Kidney (tissue), 22 donors: ENCODE measurements at places on chromosomes 3 and 15. TPM values are rescaled to one million over a fixed set of nuclear protein-coding genes. Genes with fewer than 3 reads are reported as not detected.

Gene CX3CR1
- total RNA-seq, result 4.4 TPM

Gene CTDSPL
- 78.3 TPM for total RNA-seq

Gene KCNMB2
- 4.4 TPM for total RNA-seq

DNA sequence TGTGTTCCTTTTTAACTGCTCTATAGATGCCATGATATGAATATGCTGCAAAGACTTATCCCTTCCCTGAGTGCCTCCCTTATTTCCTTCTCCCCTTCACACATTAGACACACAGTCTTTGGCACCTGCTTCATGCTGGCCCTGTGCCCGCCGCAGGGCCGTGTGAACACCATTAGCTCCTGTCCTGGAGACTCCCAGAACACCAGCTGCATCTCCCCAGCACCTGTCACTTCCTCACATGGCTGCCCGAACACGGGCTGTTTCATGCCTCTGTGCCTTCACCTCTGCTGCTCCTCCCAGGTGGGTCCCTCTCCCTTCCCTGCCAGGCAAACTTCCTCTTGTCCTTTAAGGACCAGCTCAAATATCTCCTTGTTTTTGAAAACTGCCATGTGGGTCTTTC is 40.5 kb upstream of the SEC13 start:
- H3K36me3 ChIP-seq, result no peaks in the 10 kb centered on the region
- no peak overlapping the region for H3K4me3 ChIP-seq
- no peaks in the 10 kb centered on the region for H3K4me1 ChIP-seq
- H3K27me3 ChIP-seq, result no peaks in the 10 kb centered on the region

- no peak overlapping the region for H3K27ac ChIP-seq
- no peaks in the 10 kb centered on the region for H3K4me1 ChIP-seq
- DNase-seq, result no peak
- H3K36me3 ChIP-seq, result no peaks in the 10 kb centered on the region
Measured at GRCh38 chr3:109784852-109785631, 447.7 kb upstream of the DPPA4 start.

DNA sequence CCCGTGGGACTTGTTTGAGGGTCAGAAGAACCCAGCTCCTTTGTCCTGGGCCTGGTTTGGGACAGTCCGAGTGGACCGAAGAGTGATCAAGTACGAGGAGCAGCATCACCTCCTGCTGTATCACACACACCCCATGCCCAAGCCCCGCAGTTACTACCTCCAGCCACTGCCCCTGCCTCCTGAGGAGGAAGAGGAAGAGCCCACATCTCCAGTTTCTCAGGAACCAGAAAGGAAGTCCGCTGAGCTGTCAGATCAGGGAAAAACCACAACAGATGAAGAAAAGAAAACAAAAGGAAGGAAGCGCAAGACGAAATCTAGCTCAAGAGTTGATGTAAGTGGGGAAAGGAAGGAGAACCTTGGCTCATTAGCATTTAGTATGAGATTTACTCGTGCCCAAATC is 3.3 kb upstream of the P2RY12 start:
- H3K27me3 ChIP-seq, result no peaks in the 10 kb centered on the region
- H3K27ac ChIP-seq, result no peak overlapping the region

DNA sequence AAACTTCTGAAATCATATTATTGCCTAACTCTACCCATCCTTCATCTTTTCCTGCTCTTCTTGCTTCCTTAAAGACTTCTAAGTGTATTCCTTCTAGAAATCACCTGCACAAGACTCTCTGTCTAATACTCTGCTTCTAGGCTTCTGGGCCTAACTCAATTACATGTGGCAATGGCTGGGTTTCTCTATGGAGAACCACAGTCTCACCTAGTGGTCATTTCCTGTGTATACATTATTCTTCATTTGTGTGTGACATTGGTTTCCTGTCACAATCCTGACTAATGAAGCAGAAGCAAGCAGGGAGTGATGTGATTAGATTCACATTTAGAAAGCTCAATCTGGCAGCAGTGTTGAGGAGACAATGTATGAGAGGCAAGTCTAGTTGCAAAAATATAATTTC is 16.9 kb upstream of the CLDN1 start:
- no peaks in the 10 kb centered on the region for H3K27me3 ChIP-seq
- no peaks in the 10 kb centered on the region for H3K4me1 ChIP-seq
- DNase-seq, result no peak
- H3K36me3 ChIP-seq, result no peaks in the 10 kb centered on the region

DNA sequence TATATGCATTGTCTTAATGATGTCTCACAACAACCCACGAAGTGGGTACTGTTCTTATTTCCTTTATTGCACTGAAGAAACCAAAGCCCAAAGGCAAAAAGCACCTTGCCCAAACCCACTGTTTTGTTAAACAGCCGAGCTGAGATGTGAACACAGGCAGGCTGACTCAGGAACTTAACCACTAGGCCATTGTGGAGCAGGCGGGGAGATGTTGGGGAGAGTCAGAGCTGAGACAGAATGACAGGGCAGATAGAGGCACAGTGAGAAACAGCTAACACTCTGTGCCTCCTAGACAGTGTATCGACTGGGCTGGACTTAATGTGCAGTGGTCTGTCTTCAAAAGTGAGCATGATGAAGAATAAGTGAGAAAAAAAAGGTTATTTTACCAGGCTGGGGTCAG is 56.5 kb downstream of the RPLP1 start:
- H3K4me1 ChIP-seq, result no peaks in the 10 kb centered on the region
- H3K27me3 ChIP-seq, result no peaks in the 10 kb centered on the region
- DNase-seq, result no peak
- no peak overlapping the region for H3K4me3 ChIP-seq
- H3K27ac ChIP-seq, result no peak overlapping the region
- H3K36me3 ChIP-seq, result no peaks in the 10 kb centered on the region

DNA sequence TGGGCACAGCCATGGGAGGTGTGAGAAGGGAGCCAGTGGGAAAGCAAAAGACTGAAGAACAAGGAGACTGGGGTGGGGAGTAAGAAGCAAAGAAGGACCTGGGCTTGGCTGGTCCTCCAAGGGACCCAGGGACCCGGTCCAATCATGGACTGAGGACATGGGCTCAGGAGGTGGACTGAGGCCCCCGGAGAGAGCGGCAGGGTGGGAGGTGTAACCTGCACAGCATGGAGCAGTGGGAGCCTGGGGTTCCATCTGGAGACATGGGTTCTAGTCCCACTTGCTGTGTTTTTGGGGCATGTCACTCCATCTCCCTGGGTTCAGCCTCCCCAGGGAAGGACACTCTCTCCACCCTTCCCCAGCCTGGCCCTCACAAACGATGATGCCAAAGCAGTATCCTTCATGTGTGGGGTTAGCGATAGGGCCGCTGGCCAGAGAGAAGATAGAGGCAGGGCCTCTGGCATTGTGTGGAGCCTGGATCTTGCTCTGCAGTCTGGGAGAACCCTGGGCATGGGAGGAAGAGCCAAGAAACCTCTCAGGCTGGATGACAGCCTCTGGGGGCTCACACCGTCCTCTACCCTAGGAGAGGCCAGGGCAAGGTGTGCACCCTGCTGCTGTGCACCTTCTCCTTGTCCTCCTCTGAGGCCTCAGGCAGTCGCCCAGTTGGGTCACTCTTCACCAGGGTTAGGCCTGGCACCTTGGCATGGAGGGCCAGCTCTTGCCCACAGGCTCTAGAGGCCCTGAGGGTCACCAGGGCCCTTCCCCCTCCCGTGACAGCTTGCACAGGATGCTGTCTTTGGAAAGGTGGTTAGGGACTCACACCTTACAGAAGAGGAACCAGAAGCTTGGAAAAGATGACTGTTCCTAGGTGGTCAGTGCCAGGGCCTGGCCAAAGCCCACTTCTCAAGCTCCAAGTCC is 26.0 kb downstream of the FBXW12 start:
- H3K4me3 ChIP-seq, result no peak overlapping the region
- no peak for DNase-seq
- no peaks in the 10 kb centered on the region for H3K36me3 ChIP-seq
- H3K4me1 ChIP-seq, result peaks cover 5% of the 10 kb centered on the region

- peak overlapping the region; percentile 83 for H3K27ac ChIP-seq
- H3K4me3 ChIP-seq, result peak overlapping the region; percentile 86
- DNase-seq, result peak; percentile 45
- peaks cover 4% of the 10 kb centered on the region for H3K4me1 ChIP-seq
- peaks cover 5% of the 10 kb centered on the region for H3K36me3 ChIP-seq
- no peaks in the 10 kb centered on the region for H3K27me3 ChIP-seq
Measured at GRCh38 chr3:52704611-52705437, 767 bp downstream of the GLT8D1 start.

GRCh38 chr3:43770426-43771103 is 79.8 kb downstream of the ABHD5 start:
- H3K36me3 ChIP-seq, result no peaks in the 10 kb centered on the region
- peak overlapping the region; percentile 52 for H3K27ac ChIP-seq
- H3K4me1 ChIP-seq, result no peaks in the 10 kb centered on the region
- H3K27me3 ChIP-seq, result no peaks in the 10 kb centered on the region

GRCh38 chr15:70065006-70065722 is 32.6 kb downstream of the TLE3 start:
- peaks cover 25% of the 10 kb centered on the region for H3K36me3 ChIP-seq
- no peak overlapping the region for H3K27ac ChIP-seq
- H3K4me1 ChIP-seq, result peaks cover 46% of the 10 kb centered on the region
- no peak overlapping the region for H3K4me3 ChIP-seq
- no peaks in the 10 kb centered on the region for H3K27me3 ChIP-seq

GRCh38 chr3:55486101-55486856 is 827 bp downstream of the WNT5A start:
- H3K4me3 ChIP-seq, result peak overlapping the region; percentile 69
- DNase-seq, result peak; percentile 76
- no peaks in the 10 kb centered on the region for H3K36me3 ChIP-seq
- peak overlapping the region; percentile 37 for H3K27ac ChIP-seq
- H3K27me3 ChIP-seq, result no peaks in the 10 kb centered on the region

GRCh38 chr3:4355401-4356219 is 52.4 kb downstream of the SETMAR start:
- H3K4me1 ChIP-seq, result peaks cover 11% of the 10 kb centered on the region
- peak overlapping the region; percentile 76 for H3K27ac ChIP-seq
- no peak overlapping the region for H3K4me3 ChIP-seq
- H3K36me3 ChIP-seq, result no peaks in the 10 kb centered on the region
- H3K27me3 ChIP-seq, result no peaks in the 10 kb centered on the region

DNA sequence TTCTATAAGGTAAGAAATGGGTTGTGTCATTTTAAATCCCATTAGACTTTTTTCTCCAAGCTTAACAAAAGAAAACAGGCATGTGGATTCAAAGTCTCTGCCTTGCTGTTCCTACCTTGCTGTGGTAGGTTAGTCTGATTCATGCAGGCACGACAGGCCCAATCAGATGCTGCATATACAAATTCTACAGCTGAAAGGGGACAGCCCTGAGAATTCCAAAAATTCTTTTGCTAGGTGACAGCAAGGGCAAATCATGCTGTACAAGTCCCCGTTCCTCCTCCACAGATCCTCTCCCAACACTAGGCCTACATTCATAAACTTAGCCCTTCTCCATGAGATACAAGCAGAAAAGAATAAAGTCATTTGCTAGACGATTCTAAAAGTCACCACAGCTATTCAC is 161.2 kb upstream of the THBS1 start:
- H3K27me3 ChIP-seq, result no peaks in the 10 kb centered on the region
- H3K4me3 ChIP-seq, result no peak overlapping the region
- H3K4me1 ChIP-seq, result no peaks in the 10 kb centered on the region
- no peak for DNase-seq
- no peak overlapping the region for H3K27ac ChIP-seq

GRCh38 chr15:70093070-70093469 is 4.6 kb downstream of the TLE3 start:
- H3K27me3 ChIP-seq, result no peaks in the 10 kb centered on the region
- DNase-seq, result no peak
- H3K4me3 ChIP-seq, result no peak overlapping the region

DNA sequence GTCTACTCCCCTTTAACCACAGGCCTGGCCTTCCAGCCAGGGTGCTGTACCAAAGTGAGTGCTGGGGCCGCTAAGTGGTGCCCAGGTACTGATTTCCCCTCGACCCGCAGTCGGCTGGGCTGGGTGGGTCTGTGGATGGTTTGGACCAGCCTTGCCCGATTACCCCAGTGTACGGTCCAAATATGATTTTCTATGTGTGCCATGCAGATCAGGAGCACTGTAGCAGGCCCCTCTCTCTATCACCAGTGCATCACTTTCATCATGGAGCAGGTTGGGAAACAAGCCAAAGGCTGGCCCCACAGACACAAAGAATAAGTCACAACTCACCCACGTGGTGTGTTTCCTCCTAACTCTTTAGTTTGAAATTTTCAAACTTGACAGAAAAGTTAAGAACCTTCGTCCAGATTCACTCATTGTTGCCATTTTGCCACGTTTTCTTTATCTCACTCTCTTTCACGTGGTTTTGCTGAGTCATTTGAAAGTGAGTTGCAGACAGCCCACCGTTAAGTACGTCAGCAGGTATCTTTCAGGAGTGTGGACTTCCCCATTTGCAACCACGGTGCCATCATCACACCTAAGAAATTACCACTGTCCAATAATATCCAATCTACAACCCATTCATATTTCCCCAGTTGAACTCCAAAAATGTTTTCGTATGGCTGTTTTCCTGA is 37.0 kb downstream of the ZNF710 start:
- H3K36me3 ChIP-seq, result no peaks in the 10 kb centered on the region
- no peaks in the 10 kb centered on the region for H3K4me1 ChIP-seq
- no peak overlapping the region for H3K4me3 ChIP-seq
- H3K27me3 ChIP-seq, result no peaks in the 10 kb centered on the region
- no peak for DNase-seq

DNA sequence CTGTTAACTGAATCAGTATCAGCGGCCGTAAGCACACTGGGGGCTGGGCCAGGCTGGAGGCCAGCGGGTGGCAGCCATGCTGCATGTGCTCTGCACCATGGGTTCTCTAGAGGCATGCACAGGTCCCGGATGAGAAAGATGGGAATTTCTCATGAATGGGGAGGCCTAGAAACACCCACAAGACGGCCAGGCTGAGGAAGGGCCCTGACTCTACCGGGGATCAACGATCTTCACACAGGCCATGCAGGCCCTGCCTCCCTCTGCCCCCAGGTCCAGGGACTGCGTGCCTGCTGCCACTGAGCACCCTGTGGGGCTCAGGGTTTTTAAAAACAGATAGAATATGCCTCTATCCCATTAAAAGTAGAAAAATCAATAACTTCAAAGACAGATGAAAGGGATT is 32.7 kb downstream of the SLC41A3 start:
- H3K4me1 ChIP-seq, result no peaks in the 10 kb centered on the region
- H3K4me3 ChIP-seq, result no peak overlapping the region
- no peak overlapping the region for H3K27ac ChIP-seq
- no peaks in the 10 kb centered on the region for H3K36me3 ChIP-seq
- DNase-seq, result no peak

GRCh38 chr3:171256445-171257250 is 203.6 kb downstream of the TNIK start:
- H3K4me3 ChIP-seq, result no peak overlapping the region
- H3K36me3 ChIP-seq, result no peaks in the 10 kb centered on the region
- H3K4me1 ChIP-seq, result no peaks in the 10 kb centered on the region
- DNase-seq, result no peak
- no peaks in the 10 kb centered on the region for H3K27me3 ChIP-seq
